Activated effector memory CD4-positive, alpha-beta T cell treated with Interleukin-2 at 50 U/mL for 16 hours (primary cell): ENCODE measurements at places on chromosomes 1 and 21.

- DNase-seq, result no peak
Measured at GRCh38 chr1:15427280-15427666, 11.0 kb upstream of the CTRC start.

- no peak for DNase-seq
Measured at GRCh38 chr1:238252033-238252802, 361.5 kb upstream of the ZP4 start.

GRCh38 chr1:234550341-234551031 lies 59.5 kb downstream of the IRF2BP2 start:
- no peak for DNase-seq

GRCh38 chr1:26022404-26022779 lies 817 bp downstream of the EXTL1 start:
- DNase-seq, result no peak

GRCh38 chr1:97500760-97501159 lies 420.1 kb downstream of the DPYD start:
- no peak for DNase-seq

- no peak for DNase-seq
Measured at GRCh38 chr1:163071405-163072255, 2.5 kb downstream of the RGS4 start.

DNA sequence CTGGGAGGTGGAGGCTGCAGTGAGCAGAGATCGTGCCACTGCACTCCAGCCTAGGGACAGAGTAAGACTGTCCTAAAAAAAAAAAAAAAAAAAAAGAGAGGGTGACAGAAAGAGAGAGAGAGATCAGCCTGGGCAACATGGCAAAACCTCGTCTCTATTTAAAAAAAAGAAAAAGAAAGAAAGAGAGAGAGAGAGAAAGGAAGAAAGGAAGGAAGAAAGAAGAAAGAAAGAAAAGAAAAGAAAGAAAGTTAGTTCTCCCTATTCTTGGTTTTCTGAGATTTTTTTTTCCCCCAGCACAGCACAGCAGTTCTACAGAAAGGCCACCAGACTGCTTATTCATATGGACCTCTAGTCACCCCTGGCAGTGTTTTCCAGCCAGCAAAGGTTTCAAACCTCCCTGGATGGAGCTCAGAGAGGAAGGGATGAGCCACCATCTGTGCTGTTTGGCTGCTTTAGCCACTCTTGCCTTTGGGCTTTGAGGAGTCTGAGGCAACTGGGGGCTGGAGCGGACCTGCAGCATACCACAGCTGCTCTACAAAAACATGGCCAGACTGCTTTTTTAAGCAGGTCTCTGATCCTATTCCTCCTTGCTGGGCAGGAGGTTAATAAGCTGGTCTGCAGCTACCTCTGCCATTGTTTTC lies 10.6 kb downstream of the S100A6 start:
- DNase-seq, result no peak
